ENCODE measurements at places on chromosomes 2 and 18. TPM values are rescaled to one million over a fixed set of nuclear protein-coding genes. Genes with fewer than 3 reads are reported as not detected.

DNA sequence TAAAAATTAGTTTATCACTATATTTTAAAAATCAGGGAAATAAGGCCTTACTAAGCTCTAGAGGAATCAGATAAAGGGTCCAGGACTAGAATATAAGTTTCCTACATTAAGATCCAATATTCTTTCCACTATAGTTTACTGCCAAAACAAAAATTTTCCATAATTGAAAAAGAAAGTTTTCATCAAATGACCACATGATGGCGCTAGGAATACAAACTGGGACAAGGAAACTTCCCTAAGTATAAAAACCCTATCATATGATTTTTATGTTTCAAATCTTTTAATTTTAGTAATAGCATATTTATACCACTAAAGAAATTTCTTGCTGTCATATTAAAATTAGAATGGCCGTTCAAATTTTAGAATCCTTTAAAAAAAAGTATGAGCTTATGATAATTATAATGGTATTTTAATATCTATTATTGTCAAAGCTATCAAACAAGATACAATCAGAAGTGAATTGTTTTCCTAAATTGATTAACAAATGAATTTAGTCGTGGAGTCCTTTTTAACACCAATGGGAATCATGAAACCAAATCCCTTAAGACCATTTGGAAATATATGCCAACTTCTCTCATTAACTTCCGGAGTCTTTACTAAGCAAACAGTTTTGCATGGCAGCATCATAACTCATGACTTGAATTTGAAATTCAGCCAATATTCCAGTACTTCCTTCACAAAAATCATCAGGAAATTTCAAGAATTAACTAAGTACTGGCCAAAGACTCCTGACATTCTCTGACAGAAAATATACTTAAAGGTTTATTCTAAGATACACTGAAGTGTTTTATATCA, 70.3 kb downstream of the SCN1A start:
- peak; percentile 58 for DNase-seq

- peak; percentile 8 for DNase-seq
Observed at GRCh38 chr2:17164550-17164949, 353.7 kb downstream of the RAD51AP2 start.

GRCh38 chr2:220585241-220585640, 957.8 kb downstream of the SLC4A3 start:
- peak; percentile 71 for DNase-seq

GRCh38 chr2:11152591-11152990, 2.7 kb upstream of the SLC66A3 start:
- DNase-seq = no peak

The KCNJ13 gene
- not detected for total RNA-seq

The TLX2 gene
- not detected for total RNA-seq

The CFAP65 gene
- total RNA-seq = not detected

The POTEF gene
- not detected for total RNA-seq

The CD226 gene
- 1.3 TPM for total RNA-seq

The CDH7 gene
- not detected for total RNA-seq

The CRYGD gene
- total RNA-seq = not detected

The MC2R gene
- not detected for total RNA-seq

Measured in GM23248 (cell line).